ENCODE measurements at places on chromosomes 4 and X.

DNA sequence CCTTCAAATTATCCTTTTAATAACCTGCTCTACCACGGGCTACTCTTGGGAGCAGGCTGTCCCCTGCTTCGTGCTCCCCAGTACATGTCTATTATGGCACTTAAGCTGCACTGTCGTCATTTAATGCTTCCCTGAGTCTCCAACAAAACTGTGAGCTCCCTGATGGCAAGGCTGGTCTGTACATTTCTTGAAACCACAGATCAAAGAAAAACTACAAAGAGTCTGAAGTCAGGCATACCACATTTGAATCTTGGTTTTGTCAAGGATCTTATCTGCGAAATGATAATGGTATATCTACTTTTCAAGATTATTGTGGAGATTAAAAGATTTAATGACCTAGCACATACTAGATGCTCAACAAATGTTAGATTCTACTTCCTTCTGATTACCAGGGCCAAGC lies 45.7 kb downstream of the MAML3 start:
- no peak for DNase-seq

DNA sequence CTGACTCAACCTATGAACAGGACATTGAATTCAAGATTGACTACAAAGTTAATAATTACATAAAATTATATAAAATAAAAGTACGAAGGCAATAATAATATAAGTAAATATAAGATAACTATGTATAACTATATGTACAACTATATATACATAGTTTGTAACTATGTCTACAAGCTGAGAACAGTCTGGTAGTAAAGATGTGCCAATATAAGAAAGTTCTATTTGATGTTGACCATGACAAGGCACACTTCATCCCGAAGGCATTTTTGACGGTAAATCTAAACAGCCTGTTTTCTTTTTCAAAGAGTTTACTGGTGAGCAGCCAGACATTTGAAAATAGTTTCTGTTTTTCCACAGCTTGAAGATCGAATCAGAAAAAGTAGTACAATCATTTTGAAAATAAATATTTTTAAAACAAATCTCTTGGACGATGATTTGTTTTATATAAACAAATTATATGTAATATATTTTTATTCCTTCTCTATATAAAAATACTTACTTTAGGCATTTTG lies 112.9 kb downstream of the CEP44 start:
- no peak for DNase-seq

DNA sequence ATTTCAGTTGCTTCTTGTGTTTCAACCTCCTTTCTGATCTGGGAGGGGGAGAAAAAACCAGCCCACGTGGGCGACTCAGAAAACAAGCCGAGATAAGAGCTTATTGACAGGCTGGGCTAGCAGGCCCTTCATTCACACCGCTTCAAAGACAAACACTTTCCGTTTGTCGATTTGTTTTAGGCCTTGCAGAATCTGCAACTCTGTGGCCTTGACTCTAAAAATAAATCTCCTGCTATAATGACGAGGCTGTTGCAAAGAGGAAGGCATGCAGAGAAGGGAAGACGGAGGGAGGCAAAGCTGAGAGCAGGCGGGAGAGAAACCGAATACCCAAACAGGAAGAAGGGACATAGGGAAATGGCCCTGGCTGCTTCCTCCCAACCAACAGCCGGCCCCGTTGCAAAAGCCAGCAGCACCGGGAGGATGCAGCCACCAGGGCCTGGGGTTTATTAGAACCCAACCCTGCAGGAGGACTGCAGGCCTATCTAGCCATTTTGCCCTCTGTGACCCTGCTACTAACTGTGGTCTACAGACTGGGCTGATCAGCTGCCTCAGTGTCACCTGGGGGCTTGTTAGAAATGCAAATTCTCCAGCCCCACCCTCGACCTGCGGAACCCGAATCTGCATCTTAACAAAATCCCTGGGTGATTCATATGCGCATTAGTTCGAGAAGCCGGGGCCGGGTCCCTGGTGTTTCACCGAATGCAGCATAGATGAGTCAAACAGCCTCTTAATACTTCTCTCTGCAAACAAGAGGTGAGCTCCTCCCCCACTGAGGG lies 325.5 kb downstream of the BCOR start:
- DNase-seq, result no peak

DNA sequence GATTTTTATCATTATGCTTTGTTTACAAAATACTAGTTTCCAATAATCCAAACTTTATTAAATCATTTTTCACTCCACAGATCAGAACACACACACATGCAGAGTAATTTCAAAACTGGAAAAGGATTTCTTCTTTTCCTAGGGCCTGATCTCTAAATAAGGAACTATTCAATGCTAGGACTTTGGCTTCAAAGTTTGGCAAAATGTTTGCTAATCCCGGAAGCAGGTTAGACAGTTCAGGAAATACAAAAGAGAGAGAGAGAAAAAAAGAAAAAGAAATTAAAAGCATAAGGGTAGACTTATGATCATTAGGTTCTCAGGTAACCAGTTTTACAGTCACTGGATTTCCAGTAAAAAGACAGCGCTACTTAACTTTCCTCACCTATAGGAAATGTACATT lies 211.0 kb downstream of the DCLK2 start:
- no peak for DNase-seq

DNA sequence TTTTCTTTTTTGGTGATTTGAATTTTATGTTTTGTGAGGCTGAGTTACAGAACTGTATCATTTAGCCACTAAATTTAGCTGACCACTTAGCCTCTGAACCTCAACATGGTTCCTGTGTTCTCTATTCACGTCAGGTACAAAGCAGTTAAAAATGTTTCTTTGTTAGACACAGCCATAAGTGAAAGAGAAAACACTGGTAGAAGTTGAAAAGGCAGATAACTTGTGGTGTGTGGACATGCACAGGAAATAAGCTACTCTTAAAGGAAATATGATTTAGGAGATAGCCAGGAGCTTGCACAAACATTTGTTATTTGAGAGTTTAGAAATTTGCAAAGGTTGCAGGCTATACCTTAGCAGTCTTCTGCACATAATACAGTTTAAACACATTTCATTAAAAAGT lies 171.0 kb upstream of the RPS6KA3 start:
- no peak for DNase-seq

GRCh38 chrX:119067023-119067739 lies 5.6 kb upstream of the CT47C1 start:
- DNase-seq, result no peak

DNA sequence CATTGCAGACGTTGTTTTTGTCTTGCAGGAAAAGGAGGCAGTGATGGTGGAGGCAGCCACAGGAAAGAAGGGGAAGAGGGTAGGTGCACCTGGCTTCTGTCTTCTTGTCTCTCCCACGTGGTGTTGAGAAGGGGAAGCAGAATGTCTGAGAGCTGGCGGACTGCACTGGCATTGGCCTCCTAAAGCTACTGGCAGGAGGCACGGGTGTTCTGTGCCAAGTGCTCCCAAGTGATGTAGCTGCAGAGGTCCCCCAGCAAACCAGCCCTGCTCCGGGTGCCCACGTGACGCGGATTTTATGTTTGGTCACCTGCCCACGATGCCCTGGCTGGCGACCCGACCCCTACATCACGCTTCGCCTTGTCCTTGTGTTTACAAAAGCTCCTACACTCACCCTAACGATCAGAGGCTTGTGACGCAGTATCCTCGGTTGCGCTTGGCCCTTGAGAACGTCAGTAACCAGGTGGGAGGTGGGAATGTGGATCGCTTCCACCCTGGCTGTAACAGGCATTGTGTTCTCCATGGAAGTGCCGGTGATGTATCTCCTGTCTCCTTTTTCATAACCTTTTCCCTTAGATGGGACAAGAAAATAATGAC lies 28.5 kb upstream of the XG start:
- DNase-seq, result no peak

DNA sequence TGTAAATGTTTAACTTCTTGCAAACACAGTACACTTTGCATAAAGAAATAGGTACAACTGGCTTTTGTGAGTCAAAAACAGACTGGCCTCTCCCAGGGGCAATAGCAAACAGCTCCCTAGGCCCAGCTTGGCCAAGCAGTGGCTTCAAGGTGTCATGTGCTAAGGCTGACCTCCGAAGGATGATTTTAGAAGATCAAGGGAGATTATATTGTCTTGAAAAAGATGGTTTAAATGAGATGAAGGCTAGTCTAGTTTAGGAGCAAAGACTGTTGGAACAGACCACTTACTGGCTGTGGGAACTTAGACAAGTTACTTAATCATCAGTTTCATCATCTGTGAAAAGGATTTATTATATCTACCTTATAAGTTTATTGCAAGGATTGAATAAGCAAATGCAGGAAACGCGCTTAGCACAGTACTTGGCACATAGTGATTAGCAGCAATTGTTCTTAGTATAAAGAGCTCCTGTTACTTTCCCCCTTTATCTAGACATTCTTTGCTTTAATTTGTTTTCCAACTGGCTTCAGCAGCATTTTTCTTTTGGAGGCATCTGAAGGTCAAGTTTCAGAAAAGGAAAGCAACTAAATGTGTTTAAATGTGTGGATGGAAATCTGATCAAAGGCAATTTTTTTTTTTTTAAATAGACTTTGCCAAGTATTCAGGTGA lies 17.2 kb downstream of the ANXA3 start:
- DNase-seq, result no peak

DNA sequence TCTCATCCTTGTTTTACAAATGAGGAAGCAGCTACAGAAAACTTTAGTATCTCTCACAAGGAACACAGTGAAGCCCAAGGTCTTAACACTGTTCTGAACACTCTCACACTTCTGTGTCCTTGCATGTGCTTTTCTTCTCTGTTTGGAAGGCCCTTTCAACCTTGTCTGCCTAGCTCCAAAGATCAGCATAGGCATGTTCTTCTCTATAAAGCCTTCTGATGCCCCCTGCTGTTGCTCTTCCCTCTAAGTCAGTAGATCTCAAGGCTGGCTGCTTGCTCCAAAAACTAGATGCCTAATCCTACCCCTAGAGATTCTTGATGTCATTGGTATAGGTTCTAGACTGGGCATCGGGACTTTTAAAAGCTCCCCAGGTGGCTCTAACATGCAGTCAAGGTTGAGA lies 5.9 kb downstream of the APOO start:
- DNase-seq, result no peak

DNA sequence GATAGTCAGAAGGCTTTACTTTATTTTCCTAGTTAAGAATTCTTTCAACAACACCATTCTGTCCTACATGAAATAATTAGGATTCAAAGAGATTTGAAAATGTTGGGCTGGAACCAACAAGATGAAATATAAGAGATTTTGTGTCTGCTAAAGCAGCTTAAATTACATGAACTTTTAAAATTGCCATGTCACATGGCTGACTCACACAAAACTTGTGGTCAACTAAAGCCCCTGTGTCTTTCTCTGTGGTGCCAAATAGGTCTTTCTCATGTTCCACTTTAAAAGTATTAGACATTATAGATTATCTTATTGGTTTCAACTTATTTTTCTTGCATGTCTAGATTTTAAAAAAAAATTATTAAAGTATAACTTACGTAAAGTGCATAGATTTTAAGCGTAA lies 60.8 kb upstream of the FHL1 start:
- no peak for DNase-seq

DNA sequence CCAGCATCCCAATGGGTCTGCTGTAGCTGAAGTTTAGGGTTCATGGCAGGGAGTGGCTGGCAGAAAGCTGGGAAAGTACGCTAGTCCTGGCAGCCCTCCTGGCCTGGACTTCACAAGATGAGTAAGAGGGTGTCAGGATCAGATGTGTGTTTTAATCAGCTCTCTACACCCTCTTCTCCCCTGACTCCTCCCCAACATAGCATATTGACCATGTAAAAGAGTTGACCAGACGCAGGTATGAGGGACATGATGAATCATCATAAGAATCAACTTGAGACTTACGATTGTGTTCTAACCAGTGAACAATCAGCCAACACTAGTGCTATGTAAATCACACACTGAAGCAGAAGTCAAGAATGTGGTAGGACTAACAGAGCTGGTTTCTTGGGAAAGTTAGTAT lies 5.3 kb downstream of the SOWAHB start:
- DNase-seq, result no peak

GRCh38 chr4:35525192-35525978 lies 718.9 kb downstream of the ARAP2 start:
- no peak for DNase-seq

- no peak for DNase-seq
Observed at GRCh38 chr4:78616046-78616498, 64.5 kb downstream of the ANXA3 start.

- DNase-seq, result no peak
Observed at GRCh38 chr4:151472297-151472696, 63.3 kb downstream of the FHIP1A start.

DNA sequence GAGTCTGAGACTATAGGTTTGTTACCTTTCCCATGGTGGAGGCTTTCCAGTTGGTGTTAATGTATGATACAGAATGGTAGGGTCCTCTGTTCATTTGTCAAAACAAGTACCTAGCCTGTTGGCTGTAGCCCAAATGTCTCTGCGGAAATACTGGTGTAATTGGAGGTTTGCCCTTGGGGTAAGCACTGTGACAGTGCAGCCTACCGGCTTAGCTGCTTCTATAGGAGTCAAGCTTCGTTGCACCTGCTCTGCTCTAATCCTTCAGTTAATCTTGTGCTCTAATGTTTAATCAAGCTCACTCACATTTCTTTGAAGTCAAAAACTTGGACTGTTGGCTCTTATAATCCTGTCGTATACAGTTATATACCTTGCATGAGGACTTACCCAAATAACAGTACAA lies 203.4 kb downstream of the CCNG2 start:
- DNase-seq, result no peak

- DNase-seq, result no peak
Observed at GRCh38 chr4:110085131-110085530, 113.3 kb downstream of the ELOVL6 start.

DNA sequence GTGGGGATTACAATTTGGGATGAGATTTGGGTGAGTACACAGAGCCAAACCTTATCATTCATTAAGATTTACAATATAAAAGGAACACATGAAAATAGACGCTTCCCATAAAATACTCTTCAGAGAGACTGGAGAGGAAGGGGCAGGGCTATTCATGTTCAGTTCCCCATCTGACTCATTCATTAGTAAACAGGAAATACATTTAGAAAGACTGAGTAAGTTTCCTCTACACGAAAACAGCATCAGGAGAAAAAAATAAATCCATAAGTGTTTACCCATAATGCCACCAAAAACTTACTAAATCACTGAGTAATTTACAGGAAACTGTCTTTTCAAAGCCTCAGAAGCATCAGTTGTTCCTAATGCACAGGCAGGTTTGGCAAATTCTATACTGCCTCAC lies 255.4 kb upstream of the CXorf51A start:
- DNase-seq, result no peak

DNA sequence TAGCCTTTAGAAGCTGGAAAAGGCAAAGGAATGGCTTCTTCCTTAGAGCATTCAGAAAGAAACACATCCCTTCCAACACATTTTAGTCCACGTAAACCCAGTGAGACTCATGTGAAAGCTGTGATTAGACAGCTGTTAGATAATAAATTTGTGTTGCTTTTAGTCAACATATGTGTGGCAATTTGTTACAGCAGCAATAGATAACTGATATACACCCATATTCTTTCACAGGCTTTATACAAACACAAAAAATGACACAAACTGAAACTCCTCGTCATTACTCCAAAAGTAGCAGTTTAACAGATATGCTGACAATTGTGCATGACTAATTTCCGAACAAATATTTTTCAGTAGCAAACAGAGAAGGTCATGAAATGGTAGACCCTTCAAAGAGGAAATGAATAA lies 65.3 kb downstream of the ANTXR2 start:
- no peak for DNase-seq
